ENCODE measurements at places on chromosomes 5 and 9.

DNA sequence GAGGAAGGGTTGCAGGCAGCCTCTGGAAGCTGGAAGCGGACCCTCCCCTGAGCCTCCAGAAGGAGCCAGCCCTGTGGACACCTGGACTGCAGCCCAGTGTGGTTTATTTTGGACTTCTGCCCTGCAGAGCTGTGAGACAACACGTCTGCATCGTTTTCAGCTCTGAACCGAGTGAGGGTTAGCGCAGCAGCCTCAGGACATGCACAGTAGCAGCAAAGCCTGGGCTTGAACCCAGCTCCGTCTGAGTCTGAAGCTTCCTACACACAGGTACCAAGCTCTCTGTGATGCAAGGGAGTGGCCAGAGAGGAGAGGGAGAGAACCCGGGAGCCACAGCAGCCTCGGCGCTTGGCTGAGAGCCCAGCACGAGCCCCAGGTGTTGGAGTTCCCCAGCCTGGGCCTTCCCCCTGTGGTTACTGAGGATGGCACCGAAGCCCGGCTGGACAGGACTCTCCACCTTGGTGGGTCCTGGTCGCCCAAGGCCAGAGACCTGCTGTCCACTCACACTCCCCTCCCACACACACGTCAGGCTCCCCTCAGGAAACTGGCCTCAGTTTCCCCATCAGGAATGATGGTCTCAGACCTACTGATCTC, 128.2 kb downstream of the OLFM1 start:
- no peak for DNase-seq

DNA sequence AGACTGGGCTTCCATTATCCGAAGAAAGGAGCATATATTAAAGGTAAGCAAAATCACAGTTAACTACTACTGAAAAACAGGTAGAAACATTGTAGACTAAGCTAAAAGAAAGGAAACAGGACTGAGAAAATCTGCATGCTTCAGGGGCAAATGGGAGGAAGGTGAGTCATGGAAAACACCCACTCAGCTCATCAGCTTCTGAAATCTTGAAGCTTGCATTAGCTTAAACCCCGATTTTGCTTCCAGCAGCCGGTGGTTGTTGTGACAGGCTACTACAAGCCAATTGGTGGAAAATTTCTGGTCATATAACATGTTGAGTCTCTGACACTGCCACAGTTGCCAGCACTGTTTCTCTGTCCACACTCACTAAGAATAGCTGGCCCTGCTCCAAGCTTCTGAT, 179.6 kb upstream of the PUM3 start:
- no peak for DNase-seq

GRCh38 chr9:120886490-120886967, 9.5 kb upstream of the PHF19 start:
- no peak for DNase-seq

GRCh38 chr9:126069400-126069955, 257.2 kb upstream of the MVB12B start:
- DNase-seq = no peak

- no peak for DNase-seq
Observed at GRCh38 chr5:68673106-68673822, 420.6 kb upstream of the SLC30A5 start.

DNA sequence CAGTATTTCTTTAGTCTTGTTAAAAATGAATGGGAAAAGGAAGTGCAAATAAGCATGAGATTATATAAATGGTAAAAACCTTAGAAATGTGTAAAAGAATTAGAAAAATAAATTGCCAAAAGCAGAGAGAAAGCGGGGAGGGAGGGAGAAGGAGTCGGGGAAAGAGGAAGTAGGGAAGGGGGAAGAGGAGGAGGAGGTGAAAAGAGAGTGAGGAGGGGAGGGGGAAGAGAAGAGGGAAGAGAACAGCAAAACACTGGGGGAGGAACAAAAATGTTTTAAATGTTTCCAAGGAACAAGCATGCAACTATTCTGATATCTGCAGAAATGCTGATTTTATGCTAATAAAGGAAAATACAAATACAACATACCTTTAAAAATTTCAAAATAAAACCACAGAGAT, 317.5 kb downstream of the PIK3R1 start:
- no peak for DNase-seq

DNA sequence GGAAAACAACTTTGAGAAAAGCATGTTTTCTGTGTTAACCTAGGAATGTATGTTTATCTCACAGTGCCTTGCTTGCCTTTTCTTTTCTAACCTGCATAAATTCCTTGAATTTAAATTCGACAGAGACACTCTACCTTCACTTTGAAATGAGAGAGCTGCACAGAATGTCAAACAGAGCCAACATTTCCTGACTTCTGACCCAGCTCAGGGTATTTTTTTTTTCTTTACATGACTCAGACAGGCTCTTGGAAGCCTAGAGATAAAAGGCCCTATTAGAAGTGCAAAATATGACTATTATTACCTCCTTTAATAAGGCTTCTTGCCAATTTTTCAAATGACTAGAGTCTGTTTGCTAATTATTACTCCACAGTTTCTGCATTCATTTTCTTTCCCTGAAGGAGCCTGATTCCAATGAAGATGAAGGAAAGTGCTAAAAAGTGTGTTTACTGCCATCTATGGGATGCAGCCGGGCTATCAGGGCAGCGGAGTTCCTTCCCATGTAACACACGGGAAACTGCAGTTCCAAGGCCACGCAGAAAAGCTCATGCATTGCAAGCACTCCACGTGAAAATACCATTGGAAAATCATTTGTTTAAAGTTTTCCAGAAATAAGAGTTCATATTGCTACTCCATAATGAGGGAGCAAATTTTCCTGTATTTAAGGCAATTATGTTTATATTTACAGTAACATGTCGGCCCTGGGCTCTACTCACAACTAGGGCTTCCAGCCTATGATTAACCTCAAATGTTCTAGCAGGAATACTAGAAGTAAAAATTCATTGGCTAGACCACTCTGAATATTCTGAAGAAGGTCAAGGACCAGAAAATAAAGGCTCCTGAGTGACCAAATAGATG, 485.6 kb downstream of the ZSWIM6 start:
- no peak for DNase-seq

GRCh38 chr5:148899993-148900392, 73.6 kb downstream of the ADRB2 start:
- DNase-seq = no peak

DNA sequence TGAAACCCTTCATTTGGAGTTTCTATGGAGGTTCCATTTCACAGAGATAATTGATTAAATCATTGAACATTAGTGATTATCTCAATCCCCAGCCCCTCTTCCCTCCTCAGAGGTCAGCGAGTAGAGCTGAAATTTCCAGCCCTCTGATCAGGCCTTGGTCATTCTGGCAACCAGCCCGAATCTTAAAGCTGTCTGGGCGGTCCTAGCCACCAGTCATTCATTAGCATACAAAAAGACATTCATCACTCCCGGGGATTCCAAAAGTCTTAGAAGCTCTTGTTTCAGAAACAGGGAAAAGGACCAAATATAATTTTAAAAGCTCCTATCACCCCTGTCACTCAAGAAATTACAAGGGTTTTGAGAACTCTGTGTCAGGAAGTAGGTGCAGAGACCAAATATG, 41.3 kb downstream of the ZNF474 start:
- no peak for DNase-seq

DNA sequence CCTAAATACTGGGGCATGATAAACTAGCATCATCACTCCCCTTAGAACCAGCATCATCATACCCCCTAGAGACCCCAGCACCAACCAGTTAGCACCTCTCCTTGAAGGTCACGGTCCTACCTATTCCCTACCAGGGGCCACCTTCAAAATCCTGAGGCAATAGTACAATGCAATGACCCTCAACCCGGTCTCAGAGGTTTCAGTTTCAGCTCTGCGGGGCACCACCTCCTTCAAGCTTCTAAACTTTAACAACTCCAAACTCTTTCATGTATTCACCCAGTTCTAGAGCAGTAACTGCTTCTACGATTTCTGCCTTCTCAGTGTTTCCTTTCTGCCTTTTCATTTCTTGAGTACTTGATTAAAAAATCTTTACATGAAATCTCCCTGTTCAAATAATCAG, 130.1 kb upstream of the EPB41L4A start:
- DNase-seq = no peak

GRCh38 chr9:35557320-35557719, 47.7 kb upstream of the TESK1 start:
- DNase-seq = no peak

GRCh38 chr9:123468541-123468940, 112.5 kb downstream of the CRB2 start:
- DNase-seq = no peak

- DNase-seq = no peak
Observed at GRCh38 chr5:178349075-178349511, 116.5 kb upstream of the PHYKPL start.

- DNase-seq = no peak
Observed at GRCh38 chr5:140557965-140558364, 692 bp upstream of the SRA1 start.

DNA sequence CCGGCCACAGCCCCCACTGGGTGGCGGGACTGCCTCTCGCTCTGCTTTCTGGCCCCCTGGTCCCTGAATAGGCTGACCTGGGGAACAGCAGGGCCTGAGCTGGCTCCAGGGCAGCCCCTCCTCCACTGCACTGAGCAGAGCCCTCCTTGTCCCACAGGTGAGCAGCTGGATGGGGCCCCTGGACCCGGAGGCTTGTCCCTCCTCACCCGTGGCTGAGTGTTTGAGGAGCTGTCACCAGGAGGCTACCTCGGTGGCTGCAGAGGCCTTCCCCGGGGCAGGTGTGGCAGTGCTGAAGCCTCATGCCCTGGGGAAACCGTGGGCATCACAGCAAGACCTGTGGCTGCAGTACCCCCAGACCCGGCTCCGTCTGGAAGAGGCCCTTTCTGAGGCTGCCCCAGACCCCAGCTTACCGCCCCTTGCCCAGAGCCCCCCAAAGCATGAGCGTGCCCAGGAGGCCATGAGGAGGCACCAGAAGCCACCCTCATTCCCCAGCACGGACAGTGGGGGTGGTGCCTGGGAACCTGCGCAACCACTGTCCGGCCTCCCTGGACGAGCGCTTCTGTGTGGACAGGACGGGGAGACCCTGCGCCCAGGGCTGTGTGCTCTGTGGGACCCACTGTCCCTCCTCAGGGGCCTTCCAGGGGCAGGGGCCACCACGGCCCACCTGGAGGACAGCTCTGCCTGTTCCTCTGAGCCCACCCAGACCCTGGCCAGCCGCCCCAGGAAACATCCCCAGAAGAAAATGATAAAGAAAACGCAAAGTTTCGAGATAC, 28.5 kb upstream of the LRRC14B start:
- DNase-seq = no peak

- DNase-seq = no peak
Observed at GRCh38 chr5:74370168-74370567, 270.4 kb downstream of the ENC1 start.

DNA sequence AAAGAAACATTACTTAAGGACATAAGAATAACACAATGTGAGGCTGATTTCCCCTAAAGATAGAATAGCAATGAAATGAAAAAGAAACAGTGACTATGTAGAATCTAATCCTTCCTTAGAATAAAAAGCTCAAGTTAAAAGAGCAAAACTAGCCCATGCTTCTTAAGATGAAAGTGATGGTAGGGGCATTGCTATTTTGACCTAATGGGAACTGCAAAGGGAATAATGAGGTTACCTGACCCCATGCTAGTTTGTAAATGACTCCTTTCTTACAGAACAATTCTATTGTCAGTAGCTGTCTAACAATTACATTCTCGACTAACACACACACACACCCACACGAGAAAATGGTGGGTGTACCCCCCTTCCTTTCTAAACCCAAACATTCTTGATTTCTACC, 575.8 kb downstream of the CSNK1G3 start:
- no peak for DNase-seq

DNA sequence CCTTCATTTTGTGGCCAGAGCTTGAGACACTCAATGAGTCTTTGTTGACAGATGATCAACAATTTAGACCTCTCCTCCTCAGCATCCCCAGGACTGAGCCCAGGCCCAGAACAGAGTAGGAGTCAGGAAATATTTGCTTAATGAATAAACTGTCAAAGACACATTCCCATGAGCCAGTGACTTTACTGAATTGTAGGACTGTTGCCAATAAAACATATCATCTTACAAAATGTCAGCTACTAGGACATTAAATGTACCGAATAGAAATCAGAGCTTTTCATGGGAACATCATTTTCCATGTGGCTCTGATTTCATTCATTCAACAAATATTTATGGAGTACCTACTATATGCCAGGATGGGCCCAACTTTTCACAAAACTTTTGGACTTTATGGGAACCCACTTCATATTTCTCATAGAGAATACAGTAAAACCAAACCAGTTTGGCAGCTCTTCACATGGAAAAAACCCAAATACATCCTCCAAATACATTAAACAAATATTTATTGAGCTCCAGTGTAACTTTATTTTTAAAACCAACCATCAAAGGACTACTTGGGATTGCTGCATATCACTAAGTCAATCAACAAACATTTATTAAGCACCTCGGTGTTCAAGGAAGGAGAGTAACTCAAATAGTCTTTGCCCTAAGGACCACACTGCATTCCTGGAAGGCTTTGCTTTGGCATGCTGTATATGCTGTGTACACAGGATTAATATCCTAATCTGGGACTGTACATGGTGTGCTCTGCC, 11.4 kb downstream of the VDAC1 start:
- DNase-seq = no peak

GRCh38 chr5:74995926-74996325, 56.4 kb downstream of the GCNT4 start:
- DNase-seq = no peak

GRCh38 chr5:139188558-139189270, 9.5 kb downstream of the SIL1 start:
- DNase-seq = no peak

- no peak for DNase-seq
Observed at GRCh38 chr5:112548246-112548881, 129.3 kb upstream of the EPB41L4A start.

DNA sequence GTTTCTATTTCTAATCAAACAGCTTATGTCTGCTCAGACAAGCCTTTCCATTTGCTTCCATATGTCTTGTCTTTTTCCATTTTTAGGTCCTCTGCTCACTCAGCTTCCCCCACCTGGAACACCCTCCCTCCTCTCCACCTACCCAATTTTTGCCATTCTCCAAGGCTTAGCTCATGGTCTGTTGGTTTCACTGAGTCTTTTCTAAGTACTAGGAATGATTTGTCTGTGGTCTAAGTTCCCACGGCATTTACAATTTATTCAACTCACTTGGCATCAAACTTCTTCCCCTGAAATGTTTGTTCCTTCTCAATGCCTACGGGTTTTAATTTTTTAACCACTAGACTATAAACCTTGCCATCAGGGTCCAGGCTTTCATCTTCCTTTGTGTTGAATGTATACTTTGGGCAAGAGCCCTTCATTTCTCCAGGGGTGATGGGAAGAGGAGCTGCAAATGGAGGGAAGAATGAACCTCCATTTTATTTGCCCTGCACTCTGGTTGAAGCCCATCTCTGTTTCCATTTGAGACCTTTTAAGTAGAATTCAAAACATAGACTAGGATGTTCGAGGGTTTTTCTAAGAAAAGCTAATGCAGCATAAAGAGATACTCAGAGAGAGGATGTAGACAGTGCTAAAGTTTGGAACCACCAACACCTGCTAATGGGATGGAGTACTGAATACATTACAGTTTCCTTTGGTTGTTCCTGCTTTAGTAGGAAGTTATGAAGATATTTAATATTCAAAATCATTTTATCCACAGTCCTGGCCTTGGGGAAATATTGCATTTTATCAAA, 104.0 kb downstream of the PTTG1 start:
- no peak for DNase-seq

GRCh38 chr5:161783297-161783696, 64.6 kb upstream of the GABRA1 start:
- DNase-seq = no peak

- DNase-seq = no peak
Observed at GRCh38 chr9:74940600-74940999, 12.1 kb downstream of the C9orf40 start.

Measured in NCI-H1930 (cell line).